ENCODE measurements at places on chromosomes 4 and X.

DNA sequence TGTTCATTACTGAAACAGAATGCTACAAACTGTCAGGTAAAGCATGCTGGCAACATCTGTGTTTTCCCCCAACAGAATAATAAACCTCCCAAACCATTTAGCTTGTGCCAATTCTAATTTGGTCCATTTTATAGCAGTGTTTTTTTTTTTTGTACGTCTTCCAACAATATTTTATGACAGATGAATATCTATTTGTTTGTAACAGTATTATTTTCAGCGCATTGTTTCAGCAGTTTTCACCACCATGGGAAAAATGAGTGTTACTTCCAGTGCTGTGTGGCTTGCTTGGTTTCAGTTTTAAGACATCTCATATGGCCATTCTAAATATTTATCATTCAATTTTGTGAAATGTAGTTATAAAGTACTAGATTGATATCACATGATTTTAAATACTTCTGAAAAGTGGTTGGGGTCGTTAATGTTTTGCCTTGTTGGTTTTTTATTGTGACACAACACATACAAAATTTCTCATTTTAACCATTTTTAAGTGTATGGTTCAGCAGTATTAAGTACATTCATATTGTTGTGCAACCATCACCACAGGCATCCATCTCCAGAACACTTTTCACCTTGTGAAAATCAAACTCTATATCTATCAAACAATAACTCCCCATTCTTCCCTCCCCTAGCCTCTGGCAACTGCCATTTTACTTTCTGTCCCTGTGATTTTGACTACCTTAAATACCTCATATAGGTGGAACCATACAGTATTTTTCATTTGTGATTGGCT is 25.6 kb upstream of the TBC1D19 start:
- DNase-seq, result no peak

GRCh38 chr4:147597561-147597960 is 19.6 kb upstream of the TMEM184C start:
- DNase-seq, result no peak

GRCh38 chr4:101458914-101459313 is 111.6 kb upstream of the PPP3CA start:
- no peak for DNase-seq

DNA sequence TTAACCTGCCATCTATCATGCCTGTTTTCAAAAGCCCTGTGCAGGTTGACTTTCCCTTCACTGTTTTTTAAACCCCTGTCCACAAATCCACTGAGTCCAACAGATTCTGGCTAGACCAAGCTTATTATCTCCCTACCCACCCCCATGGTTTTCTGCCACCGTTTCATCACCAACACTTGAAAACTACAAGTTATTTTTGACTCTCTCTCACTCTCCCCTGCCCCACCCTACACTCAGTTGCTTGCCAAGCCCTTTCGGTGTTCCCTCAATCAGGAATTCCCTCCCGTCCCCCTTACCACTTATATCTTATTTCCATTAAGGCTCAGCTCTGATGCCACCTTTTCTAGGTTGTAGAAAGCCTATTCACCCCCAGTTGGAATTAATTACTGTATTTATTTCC is 29.7 kb downstream of the ATG4A start:
- DNase-seq, result no peak

DNA sequence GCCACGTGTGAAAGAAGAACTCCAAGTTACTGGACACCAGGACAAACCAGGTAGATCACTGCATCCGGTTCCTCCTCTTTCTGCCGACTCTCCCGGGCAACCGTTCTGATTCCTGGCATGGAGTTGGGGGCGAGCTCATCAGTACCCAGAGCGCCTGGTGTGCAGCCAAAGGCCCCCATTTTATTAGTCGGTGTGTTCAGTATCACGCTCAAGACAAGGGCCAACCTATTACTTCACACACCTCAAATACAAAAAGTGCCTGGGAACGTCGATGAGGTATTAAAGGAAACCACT is 2.8 kb upstream of the CTBP1 start:
- DNase-seq, result no peak

GRCh38 chrX:14038375-14039085 is 8.8 kb upstream of the GEMIN8 start:
- no peak for DNase-seq

DNA sequence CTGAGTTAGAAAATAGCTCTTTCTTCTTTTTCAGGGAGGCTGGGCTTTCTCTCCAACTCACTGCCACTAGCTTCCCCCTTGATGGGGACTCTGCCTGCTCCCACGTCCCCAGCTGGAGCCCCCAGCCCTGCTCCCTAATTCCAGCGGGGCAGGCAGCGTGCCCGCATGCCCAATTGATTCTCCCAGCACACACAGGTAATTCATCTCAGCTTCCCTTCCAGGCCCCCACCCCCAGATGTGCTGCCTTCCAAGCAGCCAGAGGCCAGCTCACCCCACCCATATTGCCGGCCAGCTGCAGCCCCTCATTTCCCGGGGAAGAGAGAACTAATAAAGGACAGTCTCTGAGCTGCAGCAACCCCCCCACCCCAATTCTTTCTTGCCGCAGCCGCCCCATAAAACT is 69.8 kb downstream of the EFNB1 start:
- DNase-seq, result no peak

- no peak for DNase-seq
Measured at GRCh38 chrX:1483843-1484637, 31.3 kb upstream of the ASMTL start.

- DNase-seq, result no peak
Measured at GRCh38 chr4:111136438-111136837, 513.6 kb upstream of the PITX2 start.

DNA sequence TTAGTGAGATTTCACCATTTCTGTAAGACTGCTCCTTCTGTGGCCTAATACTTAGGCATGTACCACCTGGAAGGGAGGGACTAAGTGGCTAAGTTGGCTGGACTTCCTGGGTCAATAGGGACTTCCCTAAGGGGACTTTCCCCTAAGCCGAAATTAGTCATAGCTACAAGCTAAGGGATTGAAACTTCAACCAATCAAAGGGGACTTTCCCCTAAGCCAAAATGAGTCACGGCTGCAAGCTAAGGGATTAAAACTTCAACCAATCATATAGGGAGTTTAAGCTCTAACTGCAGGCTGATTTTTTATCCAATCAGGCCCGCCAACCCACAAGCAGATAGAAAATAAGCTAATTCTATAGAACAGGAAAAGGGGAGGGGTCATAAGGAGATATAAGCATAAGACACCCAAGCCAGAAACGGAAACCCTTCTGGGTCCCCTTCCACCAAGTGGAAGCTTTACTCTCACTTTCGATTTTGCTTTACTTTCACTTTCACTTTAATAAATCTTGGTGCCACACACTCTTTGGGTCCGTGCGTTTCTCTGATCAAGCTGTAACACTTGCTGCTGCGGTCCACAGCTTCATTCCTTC is 382.8 kb downstream of the KLHL4 start:
- peak; percentile 0 for DNase-seq

- no peak for DNase-seq
Measured at GRCh38 chr4:48258845-48259397, 10.7 kb downstream of the TEC start.

DNA sequence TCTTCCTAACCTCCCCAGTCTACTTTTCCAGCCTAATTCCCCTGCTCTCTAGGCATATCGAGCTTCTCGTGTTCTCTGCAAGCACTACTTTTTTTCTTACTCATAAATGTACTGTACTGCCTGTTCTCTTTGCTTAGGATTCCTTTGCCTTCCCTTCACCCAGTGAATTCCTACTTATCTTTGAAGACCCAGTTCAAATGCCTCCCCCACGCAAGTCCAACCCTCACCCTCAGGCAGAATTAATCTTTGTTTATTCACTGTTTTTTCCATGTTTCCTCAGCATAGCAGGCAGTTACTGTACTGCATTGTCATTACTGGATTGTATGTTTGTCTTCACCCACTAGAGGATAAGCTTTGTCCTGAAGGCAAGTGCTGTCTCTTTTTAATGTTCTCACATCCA is 287.7 kb downstream of the BMPR1B start:
- DNase-seq, result no peak

DNA sequence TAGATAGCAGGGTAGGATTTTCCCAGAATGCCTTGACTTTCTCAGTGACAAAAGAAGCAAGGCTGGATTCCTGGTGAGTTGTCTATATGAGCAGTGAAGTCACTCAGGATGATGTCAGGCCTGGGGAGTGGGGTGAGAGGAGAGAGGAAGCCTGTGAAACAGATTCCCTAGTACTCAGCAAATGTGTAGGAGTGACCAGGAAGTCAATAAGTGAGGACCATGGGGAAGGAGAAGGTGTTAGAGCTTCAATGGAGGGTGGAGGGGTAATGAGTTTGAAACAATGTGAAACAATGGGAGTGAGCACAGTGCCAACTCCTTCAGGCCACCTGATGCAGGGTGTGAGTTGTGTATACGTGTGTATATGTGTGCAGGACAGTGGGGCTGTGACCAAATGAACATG is 2.4 kb upstream of the SLC9A6 start:
- DNase-seq, result no peak

GRCh38 chr4:133424605-133425004 is 275.5 kb downstream of the PCDH10 start:
- DNase-seq, result no peak

DNA sequence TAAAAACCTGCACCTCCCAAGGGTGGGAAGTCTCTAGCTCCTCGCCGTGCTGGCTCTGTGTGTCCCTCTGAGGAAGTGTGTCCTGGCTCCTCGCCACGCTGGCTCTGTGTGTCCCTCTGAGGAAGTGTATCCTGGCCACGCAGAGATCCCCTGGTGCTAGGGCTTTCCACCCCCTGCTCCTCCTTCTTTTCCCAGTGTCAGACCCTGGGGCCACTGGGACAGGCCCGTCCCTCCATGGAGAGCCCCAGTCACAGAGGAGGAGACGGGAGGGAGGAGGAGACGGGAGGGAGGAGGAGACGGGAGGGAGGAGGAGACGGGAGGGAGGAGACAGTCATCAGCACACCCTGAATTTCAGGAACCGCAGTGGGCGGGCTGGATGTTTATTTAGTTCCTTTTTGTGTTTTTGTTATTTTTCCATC is 53.8 kb upstream of the HGFAC start:
- DNase-seq, result no peak

- no peak for DNase-seq
Measured at GRCh38 chr4:76984788-76985211, 35.2 kb downstream of the SEPTIN11 start.

GRCh38 chrX:43269201-43269600 is 386.9 kb upstream of the MAOA start:
- DNase-seq, result no peak

- DNase-seq, result no peak
Measured at GRCh38 chr4:21041708-21042107, 341.4 kb downstream of the PACRGL start.

DNA sequence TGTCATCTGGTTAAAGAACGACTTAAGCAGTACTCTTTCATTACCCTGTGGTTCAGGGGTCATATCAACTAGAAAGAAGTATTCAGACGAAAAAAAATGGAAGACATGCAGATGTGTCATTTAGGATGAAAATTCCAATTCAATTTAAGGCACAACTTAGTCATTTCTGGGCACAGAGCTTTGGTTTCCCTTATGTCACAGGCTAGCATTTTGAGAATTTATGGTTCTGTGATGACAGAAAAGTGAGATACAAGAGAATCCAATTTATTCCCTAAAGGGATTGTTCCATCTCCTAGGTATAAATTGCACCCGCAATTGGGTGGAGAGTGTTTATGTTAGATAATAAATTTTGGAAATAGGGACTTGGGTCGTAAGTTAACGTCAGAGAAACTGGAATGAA is 306.6 kb downstream of the STK32B start:
- no peak for DNase-seq

DNA sequence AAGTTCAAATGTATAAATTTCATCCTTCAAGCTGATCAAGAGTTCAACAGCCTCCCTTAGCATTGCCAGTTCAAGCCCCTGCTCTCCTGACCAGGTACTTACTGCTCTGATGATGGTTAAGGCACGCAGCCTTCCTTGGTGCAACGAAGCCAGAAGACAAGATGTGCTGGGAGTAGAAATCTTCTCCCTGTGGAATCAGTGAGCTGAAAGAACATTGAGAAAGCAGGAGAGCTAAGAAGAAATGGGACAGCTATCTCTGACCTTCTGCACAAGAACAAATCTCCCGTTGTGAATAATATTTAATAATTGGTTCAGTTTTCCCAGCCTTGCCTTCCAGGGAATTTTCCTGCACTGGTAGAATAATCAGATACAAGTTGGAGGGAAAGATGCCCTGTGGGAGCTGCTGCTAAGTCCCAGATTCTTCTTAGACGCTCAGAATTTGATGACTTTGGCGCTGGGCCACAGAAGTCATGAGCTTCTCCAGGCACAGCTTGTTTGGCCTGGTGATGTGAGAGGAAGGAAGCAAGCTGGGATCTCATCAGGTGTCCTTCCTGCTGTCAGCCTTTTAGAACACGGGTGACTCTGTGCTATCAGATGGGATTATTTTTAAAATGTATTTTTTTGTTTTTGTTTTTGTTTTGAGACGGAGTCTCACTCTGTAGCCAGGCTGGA is 77.8 kb downstream of the CD38 start:
- DNase-seq, result no peak

- no peak for DNase-seq
Measured at GRCh38 chrX:51747671-51748070, 4.4 kb downstream of the GSPT2 start.

GRCh38 chr4:124111922-124112321 is 600.6 kb downstream of the ANKRD50 start:
- DNase-seq, result no peak

DNA sequence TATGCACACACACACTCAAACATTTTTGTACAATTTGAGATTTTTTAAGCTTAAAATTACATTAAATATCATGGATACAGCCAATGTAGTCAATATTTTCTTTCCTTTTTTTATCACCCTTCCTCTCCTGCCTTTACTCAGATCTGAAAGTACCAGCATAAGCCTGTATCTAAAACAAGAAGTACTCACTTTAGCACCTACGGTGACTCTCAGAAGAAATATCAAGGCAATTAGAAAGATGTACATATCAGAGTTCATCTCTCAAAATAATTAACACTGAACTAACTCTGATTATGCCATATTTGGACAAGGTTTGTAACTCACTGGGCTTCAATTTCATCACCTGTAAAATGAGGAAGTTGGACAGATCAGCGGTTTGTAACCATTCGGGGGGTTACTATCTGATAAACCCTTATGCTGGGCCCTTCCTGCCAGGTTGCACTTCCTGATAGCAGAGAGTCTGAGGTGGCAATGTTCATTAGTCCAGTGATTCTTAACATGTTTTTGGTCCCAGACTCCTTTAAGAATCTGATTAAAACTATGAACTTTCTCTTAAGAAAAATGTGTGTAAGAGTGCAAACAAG is 5.7 kb upstream of the GPR174 start:
- no peak for DNase-seq

- DNase-seq, result no peak
Measured at GRCh38 chrX:140422501-140422900, 82.4 kb downstream of the SOX3 start.

DNA sequence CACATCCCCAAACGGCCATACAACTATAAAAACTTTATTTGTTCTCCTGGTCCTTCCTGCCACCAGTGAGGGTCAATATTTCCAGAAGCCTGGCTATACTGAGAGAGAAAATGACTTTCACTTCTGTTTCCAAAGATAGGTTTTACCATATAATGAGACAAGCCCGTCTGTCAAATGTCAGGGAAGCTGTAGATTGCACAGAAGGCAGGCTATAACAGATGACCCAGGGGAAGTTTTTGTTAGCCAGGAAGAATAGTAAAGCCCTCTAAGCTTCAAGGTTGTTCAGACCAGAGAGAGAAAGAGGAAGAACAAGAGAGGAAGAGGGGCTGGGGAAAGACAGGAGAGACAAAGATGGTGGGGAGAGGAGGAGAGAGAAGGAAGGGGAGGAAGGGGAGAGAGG is 217.5 kb downstream of the GBA3 start:
- DNase-seq, result no peak
